ENCODE measurements at places on chromosomes 16 and 17.
A peak's percentile ranks its signal among the peaks of the same experiment; 100 is the strongest.

- no peak for DNase-seq
Observed at GRCh38 chr17:48973806-48974205, 5.4 kb upstream of the GIP start.

- no peak for DNase-seq
Observed at GRCh38 chr16:84829168-84829965, 9.6 kb downstream of the CRISPLD2 start.

- DNase-seq, result no peak
Observed at GRCh38 chr17:54814371-54814770, 86.3 kb upstream of the TOM1L1 start.

DNA sequence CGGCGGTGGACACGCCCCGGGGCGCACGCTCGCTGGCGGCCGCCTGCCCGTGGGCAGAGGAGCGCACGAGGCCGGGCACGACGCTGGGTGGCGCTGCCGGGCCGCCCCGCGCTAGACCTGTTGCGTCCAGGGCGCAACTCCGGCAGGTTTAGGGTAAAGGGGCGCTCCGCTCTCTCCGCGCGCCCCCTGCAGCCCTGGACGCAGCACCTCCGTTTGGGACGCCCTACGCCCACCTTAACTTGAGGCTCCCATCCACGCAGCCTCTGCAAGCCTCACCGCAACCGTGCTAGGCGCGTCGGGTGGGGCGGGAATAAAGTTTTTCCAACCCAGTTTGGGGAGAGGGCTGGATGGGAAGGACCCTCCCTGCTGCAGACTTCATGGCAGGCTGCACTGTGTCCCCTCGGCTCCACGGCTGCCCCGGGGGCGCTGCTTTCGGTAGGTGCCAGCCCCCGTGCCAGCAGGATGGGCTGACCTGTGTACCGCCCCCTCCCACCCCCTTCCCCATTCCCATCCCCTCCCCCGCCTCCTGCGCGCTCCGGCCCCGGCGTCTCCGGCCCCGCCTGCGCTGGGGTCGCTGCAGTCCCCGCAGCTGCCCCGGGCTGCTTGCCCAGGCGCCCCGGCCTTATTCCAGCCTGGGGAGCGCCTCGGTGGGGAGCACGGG lies at the start of gene SYT17:
SYT17 (plus strand) TSS at position 531 of the 661 bp plus-strand sequence. CDS start 407 bp downstream, outside the sequence.
- DNase-seq, result no peak

GRCh38 chr17:42704490-42704836 lies 22.1 kb downstream of the CNTNAP1 start:
- no peak for DNase-seq

DNA sequence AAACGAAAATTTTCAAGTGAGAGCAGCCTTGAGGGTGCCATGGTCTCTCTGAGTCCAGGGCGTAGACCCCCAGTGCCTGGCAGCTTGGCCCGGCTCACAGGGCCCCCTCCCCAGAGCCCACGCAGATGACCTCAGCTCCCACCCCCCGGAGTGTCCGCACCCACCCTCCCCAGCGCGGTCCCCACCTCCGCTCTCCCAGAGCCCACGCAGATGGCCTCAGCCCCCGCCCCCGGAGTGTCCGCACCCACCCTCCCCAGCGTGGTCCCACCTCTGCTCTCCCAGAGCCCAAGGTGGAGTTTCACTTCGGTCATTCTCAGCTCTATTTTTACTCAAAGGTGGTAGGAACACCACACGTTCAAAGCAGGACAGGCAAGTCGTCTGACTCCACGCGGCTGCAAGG lies 13.9 kb downstream of the ABR start:
- no peak for DNase-seq

DNA sequence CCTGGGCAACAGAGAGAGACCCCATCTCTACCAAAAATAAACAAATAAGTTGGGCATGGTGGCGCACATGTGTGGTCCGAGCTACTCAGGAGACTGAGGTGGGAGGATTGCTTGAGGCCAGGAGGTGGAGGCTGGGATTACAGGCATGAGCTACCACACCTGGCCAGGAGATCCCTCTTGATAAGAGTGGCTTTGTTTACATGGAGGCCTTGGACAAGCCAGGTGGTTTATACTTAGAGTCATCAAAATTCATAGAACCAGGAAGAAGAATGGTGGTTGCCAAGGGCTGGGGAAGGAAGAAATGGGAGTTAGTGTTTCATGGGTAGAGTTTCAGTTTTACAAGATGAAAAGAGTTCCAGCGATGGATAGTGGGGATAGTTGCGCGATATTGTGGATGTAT lies 8.8 kb upstream of the ZFP1 start:
- no peak for DNase-seq

DNA sequence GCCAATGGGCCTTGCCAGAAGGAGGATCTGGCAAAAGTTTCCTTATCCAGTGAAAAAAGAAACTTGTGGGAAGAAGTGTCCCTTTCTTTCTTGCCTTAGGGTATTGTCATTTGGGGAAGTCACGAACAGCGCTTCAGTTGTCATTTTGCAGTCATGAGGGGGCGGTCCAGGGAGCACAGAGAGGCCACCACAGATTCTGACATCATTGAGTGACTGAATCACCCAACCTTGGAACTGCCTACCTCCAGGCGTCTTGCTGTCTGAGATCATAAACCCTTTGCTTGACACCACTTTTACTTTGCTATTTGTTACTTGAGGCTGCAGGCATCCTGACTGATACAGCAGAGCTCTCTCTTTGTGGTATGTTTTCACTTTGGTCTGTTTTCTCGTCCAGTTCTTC lies 3.1 kb upstream of the WSCD1 start:
- no peak for DNase-seq

GRCh38 chr17:72346306-72346705 lies 225.5 kb downstream of the SOX9 start:
- no peak for DNase-seq

GRCh38 chr16:21946889-21947635 lies 6.1 kb upstream of the UQCRC2 start:
- peak; percentile 28 for DNase-seq

DNA sequence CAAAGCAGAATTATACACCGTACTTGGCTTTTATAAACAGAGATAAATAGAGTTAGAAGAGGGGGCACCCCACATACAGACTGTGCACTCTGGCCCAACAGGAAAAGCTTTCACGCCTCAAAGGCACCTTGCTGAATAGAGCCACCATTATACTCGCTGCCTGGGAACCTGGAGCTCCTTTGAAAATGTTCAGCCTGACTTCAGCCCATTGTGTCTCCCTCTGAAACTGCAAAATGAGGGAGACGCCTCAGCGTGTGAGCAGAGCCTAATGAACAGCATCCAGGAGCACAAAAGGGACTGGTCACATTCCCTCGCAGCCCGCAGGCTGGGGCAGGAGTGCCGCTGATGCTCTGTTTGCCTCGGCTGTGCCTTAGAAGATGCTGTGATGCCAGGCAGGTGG lies 46.3 kb downstream of the ABCC12 start:
- no peak for DNase-seq

- no peak for DNase-seq
Observed at GRCh38 chr16:67718668-67719047, 458 bp downstream of the GFOD2 start.

GRCh38 chr17:16929035-16929680 lies 42.8 kb downstream of the TNFRSF13B start:
- DNase-seq, result no peak

GRCh38 chr17:39626171-39627046 lies at the start of gene PPP1R1B:
Gene PPP1R1B, plus strand, starts transcription at chr17:39626952. Its CDS starts 441 bp downstream, at chr17:39627393.
- DNase-seq, result no peak

DNA sequence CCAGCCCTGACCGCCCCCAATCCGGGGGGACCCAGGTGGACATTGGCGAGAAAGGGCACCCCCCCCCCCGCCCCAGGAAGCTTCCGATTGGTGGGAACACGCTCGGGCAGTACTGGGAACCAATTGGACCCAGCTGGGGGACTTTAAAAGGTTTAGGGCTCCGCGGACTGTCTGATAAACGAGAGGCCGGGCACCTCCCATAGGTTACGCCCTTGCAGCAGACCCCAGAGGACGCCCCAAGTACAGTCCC lies 245 bp downstream of the TMEM256 start:
- DNase-seq, result no peak

- DNase-seq, result no peak
Observed at GRCh38 chr16:30934827-30935557, 11.6 kb downstream of the FBXL19 start.

DNA sequence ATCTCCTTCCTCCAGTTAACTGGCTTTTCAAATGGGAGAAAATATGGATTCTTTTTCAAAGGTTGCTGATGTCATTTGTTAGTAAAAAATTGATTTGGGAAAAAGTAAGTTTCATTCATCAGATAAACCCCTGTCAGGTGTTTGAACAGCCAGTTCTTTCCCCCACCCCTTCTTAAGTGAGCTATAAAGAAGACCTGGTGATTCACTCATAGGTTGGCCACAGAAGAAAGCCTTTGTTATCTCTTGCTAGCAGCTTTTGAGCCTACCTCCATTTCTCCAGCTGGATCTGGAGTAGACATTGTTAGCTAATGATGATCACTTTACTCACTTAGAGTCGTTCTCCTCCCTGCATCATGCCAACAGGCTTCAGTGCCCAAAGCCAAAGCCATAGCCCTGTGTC lies 63.0 kb downstream of the NLK start:
- DNase-seq, result no peak

DNA sequence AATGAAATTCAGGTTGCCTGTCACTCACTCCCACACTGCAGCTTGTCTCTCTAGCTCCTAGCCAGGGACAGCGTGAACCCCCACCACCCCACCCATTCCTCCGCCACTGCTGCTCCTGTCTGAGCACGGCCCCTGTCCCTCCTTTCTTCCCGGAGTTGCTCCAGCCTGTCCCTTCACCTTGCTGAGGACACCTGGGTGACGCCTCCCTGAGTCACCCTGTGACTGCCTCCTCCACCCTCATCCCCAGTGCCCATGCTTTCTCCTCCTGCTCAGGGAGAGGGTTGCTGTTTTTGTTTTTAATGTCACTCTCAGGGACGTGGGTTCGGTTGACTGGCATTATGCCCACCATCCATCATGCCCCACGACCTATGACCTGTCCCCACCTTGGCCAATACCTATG lies 25.8 kb upstream of the NAT9 start:
- DNase-seq, result no peak

GRCh38 chr17:76398523-76399174 lies 14.2 kb downstream of the SPHK1 start:
- DNase-seq, result no peak

DNA sequence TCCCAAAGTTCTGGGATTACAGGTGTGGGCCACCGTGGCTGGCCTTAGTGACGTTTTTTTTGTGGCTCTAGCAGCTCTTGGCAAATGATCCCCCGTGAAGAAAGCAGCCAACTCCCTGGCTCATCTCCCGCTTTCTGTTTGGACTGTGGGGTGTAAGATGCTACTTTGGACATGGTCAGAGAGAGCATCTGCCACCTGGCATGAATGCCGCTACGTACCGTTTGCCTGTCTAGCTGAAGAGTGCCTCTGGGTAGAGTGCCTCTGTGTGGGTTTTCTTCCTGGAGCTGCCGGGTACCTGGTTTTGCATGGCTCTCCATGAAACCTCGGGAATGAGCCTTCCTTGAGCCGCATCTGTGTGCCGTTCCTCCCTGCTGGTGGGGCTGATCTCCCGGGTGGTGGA lies 34.3 kb downstream of the NDEL1 start:
- no peak for DNase-seq

DNA sequence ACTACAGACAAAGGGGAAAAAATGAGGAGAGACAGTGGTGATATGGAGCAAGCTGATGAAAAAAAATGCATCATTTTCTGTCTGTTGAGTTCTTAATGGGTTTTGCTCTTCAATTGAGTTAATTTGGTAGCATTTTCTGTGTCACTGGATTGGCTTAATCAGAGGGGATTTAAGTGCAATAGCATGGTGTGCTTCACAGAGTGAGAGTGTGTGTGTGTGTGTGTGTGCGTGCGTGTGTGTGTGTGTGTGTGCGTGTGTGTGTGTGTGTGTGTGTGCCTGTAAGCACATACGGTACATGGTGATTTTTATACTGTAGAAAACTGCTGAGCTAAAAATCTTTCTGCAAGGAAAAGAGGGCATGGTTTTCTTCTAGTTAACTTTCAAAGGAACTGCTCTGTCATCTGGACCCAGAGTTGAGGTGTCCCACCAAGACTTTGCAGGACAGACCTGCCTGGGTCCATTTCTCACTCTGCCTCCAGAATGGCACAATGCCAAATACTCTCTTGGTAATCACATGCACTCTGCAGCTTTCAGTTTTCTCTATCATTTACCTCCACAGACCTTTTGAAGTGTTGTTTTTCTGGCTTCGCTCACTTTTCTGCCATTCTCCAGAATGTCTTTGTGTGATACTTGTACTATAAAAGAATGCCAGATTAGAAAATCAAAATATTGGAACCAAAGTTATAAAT lies 952.6 kb upstream of the SOX9 start:
- DNase-seq, result no peak

DNA sequence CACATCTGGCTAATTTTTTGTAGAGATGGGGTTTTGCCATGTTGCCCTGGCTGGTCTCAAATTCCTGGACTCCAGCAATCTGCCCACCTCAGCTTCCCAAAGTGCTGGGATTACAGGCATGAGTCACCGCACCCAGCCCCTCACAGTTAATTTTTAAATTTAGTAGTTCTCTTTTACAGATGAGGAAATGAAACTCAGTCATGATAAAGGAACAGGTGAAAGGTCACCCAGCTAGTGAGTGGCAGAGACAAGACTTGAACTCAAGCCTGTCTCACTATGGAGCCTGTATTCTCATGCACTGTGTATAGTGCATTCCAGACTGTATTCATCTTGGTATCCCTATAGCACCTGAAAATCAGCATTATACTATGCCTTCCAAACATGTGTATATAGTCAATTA lies 77.1 kb upstream of the WSB1 start:
- no peak for DNase-seq

DNA sequence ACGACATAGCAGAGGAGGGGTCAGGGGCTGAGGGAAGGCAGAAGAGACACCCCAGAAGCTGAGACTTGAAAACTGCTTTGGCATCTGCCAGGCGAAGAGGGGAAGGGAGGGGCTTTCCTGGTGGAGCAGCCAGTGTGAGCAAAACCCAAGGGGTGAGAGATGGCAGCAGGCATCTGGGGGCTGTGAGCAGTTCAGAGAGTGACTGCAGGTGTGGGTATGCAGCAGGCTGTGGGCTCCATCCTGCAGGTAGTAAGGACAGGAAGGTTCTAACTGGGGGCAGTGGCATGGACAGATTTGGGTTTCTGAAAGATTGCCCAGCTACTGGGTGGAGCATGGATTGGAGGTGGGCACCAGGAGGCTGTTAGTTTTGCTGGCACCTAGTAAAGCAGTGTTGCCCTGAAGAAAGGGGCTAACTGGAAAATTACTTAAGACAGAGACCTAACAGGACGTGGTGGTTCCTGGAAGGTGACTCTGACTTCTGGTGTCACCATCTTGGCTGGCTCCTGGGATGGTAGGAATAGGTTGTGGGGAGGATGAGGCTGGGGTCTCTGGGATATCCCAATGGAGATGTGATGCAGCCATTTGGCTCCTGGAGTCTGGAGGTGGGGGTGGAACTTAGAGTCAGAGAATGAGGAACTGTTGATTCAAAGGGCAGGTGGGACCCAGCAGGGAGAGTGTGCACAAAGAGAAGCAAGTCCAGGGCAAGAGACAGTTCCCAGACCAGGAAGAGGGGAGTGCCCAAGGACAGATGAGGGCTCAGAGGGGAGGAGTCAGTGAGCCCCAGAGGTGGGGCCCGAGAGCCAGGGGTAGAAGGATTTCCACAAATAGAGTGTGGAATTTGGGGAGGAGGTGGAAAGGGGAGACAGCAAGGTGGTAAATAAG lies 11.2 kb downstream of the BCL7C start:
- DNase-seq, result no peak

Data from CD4-positive, alpha-beta T cell treated with Interleukin-2 at 100 ng/mL for 4 hours (primary cell).